ENCODE measurements at places on chromosomes 12 and 14.

GRCh38 chr12:125249066-125249824 lies 184.0 kb downstream of the AACS start:
- DNase-seq, result no peak

DNA sequence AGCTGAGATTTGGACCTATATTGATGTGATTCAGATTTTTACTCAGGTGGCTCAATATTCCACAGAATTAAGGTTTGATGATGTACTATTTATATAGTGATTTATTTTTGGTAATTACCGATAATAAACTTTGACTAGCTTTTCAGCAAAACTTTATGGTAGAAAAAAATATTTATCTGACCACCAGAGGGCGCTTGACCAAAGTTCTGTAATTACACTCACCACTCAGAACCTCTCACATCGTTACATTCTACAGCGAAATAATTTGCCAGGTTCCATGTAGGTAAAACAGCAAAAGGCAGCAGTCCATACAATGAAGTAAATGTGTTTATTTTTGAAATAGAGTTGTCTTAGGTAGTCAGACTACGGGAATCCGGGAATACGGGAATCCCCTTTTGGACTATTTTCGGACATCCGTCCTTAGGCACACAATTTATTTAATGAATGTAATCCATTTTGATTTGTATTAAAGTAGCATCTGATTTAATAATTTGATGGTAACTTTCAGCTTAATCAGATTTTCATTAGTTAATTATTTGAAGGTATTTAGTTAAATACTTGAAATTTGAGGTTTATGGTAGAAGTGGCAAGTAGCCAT lies 143.0 kb upstream of the DDHD1 start:
- peak; percentile 47 for DNase-seq

GRCh38 chr14:36627981-36628380 lies 33.7 kb upstream of the PAX9 start:
- no peak for DNase-seq

- DNase-seq, result no peak
Observed at GRCh38 chr14:98716133-98716532, 555.9 kb downstream of the BCL11B start.

- no peak for DNase-seq
Observed at GRCh38 chr12:28425526-28425925, 235.3 kb downstream of the CCDC91 start.

GRCh38 chr12:123141615-123142517 lies 9.0 kb downstream of the PITPNM2 start:
- peak; percentile 61 for DNase-seq

DNA sequence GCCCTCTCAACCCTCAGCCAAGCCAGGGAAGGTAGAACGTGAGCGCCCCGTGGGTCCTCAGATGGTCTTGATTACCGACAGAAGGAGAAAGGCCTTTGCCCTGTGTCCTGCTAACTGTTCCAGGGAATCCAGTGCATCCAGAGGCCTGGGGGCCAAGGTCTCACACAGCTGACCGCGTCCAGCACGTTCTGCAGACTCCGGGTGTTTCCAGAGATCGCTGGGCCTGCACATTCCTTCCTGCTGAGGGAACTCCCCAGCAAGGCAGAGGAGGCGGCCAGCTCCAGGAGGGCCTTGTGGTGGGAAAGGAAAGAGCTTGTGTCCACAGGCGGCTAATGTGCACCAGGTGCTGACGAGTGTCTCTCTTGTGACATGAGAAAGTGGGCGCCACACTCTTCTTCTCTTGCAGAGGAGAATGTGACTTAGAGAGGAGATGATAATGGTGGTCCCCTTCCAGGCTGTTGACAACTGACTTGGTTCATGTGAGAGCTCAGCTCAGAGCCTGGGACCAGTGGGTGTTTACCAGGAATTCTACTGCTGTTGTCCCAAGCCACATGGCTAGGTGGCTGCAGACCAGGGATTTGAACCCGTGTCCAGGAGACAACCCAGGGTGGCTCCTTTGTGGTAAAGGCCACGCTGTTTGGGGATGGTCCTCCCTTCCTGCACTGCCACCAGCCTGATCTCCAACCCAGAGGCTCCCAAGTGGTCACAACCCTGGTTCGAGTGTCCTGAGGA lies 46.8 kb upstream of the DLK1 start:
- DNase-seq, result peak; percentile 93

DNA sequence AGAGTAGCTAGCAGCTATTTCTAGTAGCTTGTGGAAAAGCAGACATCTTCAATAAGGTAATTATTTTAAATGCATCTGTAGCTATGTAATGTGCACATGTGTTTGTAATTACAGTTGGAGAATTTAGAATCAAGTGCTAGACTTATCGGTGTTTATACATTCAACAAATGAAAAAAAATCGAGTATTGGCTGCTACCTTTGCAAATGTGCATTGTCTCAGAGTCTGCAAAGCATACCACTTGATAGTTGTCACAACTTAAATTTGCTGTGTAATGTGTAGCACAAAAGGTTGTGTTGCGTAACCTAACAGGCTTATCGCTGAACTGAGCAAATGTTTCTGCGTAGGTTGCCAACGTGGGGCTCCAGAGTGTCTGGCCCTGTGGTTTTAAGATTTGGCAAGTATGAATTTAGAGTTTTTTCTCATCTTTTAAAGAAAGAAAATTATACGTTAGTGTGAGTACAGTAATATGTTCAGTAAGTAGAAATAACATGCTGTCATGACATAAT lies 44.3 kb downstream of the TMTC2 start:
- DNase-seq, result peak; percentile 29

- DNase-seq, result peak; percentile 11
Observed at GRCh38 chr12:59651229-59651920, 55.5 kb downstream of the SLC16A7 start.

GRCh38 chr12:84601483-84601882 lies 311.1 kb downstream of the SLC6A15 start:
- DNase-seq, result no peak

DNA sequence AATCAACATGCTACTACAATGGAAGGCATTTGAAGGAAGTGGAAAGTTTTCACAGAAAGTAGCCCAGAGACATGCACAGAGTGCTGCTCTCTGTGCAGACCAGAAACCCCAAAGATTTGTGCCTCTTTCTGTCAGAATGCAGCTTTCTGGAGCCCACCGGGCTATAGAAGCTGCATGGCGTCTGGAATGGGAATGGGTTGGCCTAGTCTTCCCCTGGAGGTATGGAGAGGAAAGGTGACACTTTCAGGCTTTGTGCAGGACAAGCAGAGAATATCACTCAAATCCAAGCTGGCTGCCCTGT lies 21.3 kb upstream of the ZFP36L1 start:
- DNase-seq, result no peak

GRCh38 chr12:83122623-83122934 lies 435.9 kb downstream of the TMTC2 start:
- peak; percentile 12 for DNase-seq

DNA sequence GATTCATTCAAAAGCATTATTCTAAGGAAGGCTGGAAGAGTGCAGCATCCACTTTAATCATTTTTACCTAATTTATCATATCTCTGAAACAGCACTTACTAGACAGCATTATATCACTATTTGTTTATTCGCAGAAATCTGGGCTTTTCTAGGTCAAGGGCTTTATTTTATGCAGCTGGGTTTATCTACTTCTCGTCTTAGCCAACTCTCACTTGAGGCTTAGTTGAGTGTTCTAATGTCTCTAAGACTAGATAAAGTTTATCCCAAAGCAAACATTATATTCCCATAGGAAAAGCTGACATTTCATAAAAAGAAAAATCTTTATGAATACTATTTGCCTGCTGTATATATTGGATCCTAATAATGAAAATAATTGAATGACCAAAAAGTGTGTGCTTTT lies 720.8 kb upstream of the FLRT2 start:
- no peak for DNase-seq

GRCh38 chr12:3257411-3257810 lies 180.2 kb downstream of the TSPAN9 start:
- no peak for DNase-seq

GRCh38 chr14:75175677-75176141 lies 703 bp downstream of the TMED10 start:
- no peak for DNase-seq

- DNase-seq, result no peak
Observed at GRCh38 chr12:113663396-113663795, 191.7 kb upstream of the LHX5 start.

DNA sequence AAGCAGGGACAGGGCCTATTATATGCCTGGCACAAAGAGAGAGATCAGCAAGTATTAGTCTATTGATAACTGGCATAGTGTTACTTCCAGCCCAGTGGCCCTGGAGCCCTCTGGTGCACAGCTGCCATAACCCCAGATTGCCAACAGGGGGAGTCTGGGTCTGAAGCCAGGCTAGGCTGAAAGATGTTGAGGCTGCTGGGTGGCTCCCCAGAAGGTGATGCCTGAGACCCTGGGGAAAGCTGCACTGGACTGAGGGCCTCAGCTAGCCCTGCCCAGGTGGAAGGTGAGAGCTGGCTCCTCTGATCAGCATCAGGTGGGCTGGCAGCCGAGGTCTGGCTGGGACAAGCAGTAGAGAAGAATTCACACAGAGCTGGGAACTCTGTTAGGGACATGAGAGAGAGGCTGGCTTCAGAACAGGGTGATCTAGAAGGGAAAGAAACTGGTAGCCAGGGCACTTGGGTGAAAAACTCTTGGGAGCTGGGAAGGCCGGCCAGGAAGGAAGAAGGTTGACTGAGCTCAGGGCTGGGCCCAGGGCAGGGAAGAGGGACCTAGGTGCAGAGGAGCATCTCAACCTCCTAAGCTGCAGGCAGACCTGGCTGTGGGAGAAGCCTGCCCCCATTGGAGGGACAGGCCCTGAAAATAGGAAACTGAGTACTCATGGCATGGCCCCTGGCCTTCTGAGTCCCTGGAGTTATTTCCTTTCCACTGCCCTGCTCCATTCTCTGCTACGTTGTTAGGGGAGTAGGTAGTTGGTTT lies 3.9 kb downstream of the GZMH start:
- DNase-seq, result peak; percentile 34

DNA sequence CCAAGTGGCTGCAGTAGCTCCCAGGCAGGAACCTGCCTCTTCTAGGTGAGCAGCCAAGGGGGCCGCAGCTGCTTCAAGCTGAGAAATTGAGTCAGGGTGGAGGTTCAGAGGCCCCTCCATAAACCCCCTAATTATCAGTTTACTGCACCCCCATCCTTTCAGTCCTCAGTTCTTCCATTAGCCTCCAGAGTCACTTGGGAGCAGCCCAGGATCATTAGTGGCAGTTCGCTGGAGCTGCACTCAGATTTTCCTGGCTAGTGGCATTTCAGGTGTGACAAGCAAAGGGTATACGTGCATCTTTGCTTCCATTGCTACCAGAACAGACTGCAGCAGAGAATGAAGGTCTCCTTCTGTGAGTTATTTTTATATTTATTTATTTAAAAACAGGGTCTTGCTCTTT lies 358.7 kb downstream of the FUT8 start:
- DNase-seq, result no peak

DNA sequence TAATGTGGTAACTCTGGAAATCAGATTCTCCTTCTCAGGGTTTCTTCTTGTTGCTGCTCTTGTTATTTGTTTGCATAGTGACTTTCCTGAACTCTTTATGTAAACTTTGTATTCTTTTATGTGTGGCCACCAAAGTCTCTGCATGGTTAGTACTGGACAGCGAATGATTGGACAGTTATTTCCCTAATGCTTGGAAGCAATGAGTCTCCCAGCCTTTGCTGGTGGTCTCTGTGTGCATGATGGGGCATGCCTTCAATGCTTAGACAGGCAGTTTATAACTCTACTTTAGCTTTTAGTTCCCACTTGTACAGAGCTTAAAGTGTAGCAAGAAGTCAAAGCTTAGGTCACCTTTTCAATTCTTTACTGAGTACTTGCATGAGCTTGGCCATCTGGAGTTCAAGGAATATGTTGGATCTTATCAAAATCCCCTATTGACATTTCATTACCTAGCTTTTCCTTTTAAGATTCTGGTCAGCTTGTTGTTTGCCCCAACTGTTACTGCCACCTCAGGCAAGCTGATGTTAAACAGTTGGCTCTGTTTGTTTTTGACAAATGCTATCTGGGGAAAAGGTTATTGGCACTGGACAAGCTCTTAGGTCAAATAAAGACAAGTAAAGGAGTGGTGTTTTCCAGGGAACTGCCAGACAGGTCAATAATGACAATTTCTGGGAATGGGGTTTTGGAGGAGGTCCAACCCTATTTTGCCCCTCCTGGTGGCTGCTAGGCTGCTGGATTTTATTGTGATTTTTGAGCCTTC lies 12.3 kb downstream of the CCDC91 start:
- no peak for DNase-seq
